ENCODE measurements at places on chromosomes 5 and 9.
A peak's percentile ranks its signal among the peaks of the same experiment; 100 is the strongest.

- peak; percentile 84 for DNase-seq
- peaks cover 72% of the 10 kb centered on the region for H3K27me3 ChIP-seq
- H3K27ac ChIP-seq, result peak overlapping the region; percentile 84
- H3K4me1 ChIP-seq, result peaks cover 34% of the 10 kb centered on the region
- H3K4me3 ChIP-seq, result peak overlapping the region; percentile 97
- no peaks in the 10 kb centered on the region for H3K36me3 ChIP-seq
These were observed 982 bp downstream of the EPB41L4A start for GRCh38 chr5:112417931-112418658.

DNA sequence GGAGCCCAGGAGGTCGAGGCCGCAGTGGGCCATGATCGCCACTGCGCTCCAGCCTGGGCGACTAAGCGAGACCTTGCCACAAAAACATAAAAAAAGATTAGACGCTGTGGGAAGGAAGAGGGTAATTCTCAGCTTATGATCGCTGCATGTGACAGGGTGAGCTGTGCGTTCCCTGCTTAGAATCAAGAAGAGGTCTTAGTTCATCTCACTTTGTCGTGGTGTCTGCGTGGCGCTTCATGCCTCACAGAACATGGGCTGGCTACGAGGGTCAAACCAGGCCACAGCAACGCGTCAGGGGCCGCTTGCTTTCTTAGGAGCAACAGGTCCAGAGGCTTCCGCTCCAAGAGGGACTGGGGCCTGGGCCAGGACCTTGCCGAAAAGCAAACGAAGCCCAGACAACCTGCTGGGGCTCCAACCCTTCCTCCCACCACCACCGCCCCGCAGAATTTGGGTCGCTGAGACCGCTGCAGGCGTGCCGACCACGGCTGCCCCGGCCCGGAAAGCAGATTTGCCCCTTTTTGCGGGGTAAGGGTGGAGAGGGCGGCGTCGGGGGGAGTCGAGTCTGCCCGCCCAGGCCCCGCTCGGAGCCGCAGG lies 10.0 kb upstream of the GRIN1 start:
- DNase-seq, result no peak
- H3K27ac ChIP-seq, result peak overlapping the region; percentile 85
- H3K27me3 ChIP-seq, result peaks cover 40% of the 10 kb centered on the region

GRCh38 chr9:135135171-135135928 lies 47.9 kb downstream of the OLFM1 start:
- H3K36me3 ChIP-seq, result no peaks in the 10 kb centered on the region
- no peak overlapping the region for H3K4me3 ChIP-seq
- peaks cover 32% of the 10 kb centered on the region for H3K27me3 ChIP-seq

- peak overlapping the region; percentile 22 for H3K27ac ChIP-seq
- no peaks in the 10 kb centered on the region for H3K27me3 ChIP-seq
- DNase-seq, result no peak
- no peaks in the 10 kb centered on the region for H3K4me1 ChIP-seq
- no peaks in the 10 kb centered on the region for H3K36me3 ChIP-seq
These were observed 62.1 kb upstream of the VLDLR start for GRCh38 chr9:2559192-2560152.

DNA sequence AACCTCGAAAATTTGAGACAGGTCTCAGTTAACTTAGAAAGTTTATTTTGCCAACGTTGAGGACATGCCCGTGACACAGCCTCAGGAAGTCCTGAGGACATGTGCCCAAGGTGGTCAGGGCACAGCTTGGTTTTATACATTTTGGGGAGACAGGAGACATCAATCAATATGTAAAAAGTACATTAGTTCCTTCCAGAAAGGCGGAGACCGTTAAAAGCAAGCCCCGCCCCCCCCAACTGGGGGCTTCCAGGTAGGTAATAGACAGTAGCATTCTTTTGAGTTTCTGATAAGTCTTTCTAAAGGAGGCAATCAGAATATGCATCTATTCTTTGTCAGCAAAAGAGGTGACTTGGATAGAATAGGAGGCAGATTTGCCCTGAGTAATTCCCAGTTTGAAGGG lies 599 bp upstream of the MOCS2 start:
- peak overlapping the region; percentile 89 for H3K27ac ChIP-seq
- no peak for DNase-seq
- H3K27me3 ChIP-seq, result no peaks in the 10 kb centered on the region

DNA sequence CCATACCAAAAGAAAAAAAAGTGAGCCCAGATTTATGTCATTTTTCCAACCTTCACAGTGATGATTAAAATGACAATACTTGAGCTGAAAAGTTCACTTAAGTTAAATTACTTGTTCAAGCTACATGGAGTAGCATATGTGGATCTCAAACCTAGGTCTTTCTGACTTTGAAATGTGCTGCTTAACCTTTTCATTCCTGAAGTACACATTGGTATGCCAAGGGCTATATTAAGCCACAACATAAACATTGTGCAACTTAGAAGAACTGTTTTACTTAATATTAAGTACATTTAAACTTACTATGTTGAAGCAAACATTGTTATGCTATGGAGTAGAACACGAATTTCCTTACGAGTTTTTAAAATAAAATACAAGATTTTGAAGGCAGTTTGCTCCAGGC lies 105.0 kb downstream of the GIN1 start:
- H3K27me3 ChIP-seq, result no peaks in the 10 kb centered on the region
- peaks cover 38% of the 10 kb centered on the region for H3K36me3 ChIP-seq
- H3K4me1 ChIP-seq, result no peaks in the 10 kb centered on the region
- H3K4me3 ChIP-seq, result no peak overlapping the region

DNA sequence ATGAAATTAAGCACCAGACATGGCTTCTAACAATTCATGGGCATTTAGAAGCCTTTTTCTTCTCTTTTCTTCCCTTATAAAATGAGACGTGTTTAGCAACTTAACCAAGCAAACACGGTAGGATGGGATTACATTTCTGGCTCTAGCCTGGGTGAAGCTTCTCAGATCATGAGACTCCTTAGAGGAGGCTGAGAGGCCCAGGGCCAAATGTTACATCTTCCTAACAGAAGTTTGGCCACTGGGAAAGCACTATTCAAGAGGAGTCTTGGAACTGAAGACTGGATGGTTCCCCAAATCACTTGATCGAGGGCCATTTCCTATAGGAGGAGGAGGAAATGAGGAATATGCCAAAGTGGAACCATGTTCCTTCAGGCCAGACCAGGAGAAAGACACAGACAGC lies 1.9 kb downstream of the GABRP start:
- H3K4me3 ChIP-seq, result no peak overlapping the region
- no peaks in the 10 kb centered on the region for H3K27me3 ChIP-seq
- no peaks in the 10 kb centered on the region for H3K36me3 ChIP-seq
- DNase-seq, result no peak
- no peaks in the 10 kb centered on the region for H3K4me1 ChIP-seq
- no peak overlapping the region for H3K27ac ChIP-seq

DNA sequence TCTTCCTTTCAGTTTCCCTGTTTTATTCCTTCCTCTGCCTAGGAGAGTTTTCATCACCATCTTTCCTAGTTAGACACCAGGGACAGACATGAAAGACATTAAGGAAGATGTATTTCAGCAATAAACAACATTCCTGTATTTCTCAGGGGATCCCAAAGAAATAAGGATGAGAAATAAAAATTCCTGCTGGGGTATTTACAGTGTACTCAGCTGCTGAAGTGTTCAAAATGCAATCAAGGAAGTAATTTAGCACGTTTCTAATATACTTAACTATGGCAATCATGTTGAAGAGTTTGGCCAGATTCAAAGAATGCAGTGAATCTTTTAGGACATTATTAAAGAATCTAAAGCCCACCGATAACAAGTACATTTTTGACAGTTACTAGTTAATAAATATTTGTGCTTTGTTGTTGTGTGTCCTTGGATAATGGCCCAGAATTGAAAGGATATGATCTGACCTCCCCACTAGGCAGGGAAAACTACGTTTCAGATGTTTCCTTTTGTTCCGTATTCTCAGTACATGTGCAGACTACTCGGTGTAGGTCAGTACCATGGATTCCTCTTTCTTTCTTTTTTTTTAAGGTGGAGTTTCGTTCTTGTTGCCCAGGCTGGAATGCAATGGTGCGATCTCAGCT lies 46.8 kb downstream of the INIP start:
- no peaks in the 10 kb centered on the region for H3K4me1 ChIP-seq
- no peaks in the 10 kb centered on the region for H3K36me3 ChIP-seq
- H3K27ac ChIP-seq, result no peak overlapping the region
- H3K27me3 ChIP-seq, result no peaks in the 10 kb centered on the region

DNA sequence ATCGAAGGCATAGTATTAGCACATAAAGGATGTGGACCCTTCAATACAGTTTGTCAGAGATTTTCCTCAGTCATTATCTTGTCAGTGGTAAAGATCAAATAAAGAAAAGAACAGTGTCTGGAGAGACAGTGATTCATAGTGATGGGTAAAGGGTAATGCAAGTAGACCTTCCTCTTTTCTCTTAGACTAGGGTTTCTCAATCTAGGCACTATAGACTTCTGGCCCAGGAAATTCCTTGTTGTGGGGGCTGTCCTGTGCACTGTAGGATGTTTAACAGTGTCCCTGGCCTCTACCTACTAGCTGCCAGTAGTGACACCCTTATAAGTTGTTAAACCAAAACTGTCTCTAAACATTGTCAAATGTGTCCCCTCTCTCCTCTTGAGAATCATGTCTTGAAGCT lies 6.9 kb downstream of the CAMK4 start:
- H3K4me3 ChIP-seq, result no peak overlapping the region
- DNase-seq, result no peak
- no peaks in the 10 kb centered on the region for H3K36me3 ChIP-seq
- H3K4me1 ChIP-seq, result peaks cover 15% of the 10 kb centered on the region

- no peak for DNase-seq
- no peak overlapping the region for H3K4me3 ChIP-seq
- H3K27ac ChIP-seq, result no peak overlapping the region
- H3K4me1 ChIP-seq, result no peaks in the 10 kb centered on the region
- no peaks in the 10 kb centered on the region for H3K27me3 ChIP-seq
- no peaks in the 10 kb centered on the region for H3K36me3 ChIP-seq
These were observed 121.0 kb upstream of the NR3C1 start for GRCh38 chr5:143524338-143524945.

GRCh38 chr9:101736717-101737116 lies 1.7 kb downstream of the GRIN3A start:
- H3K4me3 ChIP-seq, result no peak overlapping the region
- H3K27me3 ChIP-seq, result peaks cover 66% of the 10 kb centered on the region
- no peak overlapping the region for H3K27ac ChIP-seq
- peaks cover 20% of the 10 kb centered on the region for H3K4me1 ChIP-seq
- no peak for DNase-seq

GRCh38 chr9:111897601-111898137 lies 1.1 kb downstream of the UGCG start:
- H3K27me3 ChIP-seq, result no peaks in the 10 kb centered on the region
- no peak for DNase-seq
- no peaks in the 10 kb centered on the region for H3K36me3 ChIP-seq
- peak overlapping the region; percentile 78 for H3K27ac ChIP-seq

DNA sequence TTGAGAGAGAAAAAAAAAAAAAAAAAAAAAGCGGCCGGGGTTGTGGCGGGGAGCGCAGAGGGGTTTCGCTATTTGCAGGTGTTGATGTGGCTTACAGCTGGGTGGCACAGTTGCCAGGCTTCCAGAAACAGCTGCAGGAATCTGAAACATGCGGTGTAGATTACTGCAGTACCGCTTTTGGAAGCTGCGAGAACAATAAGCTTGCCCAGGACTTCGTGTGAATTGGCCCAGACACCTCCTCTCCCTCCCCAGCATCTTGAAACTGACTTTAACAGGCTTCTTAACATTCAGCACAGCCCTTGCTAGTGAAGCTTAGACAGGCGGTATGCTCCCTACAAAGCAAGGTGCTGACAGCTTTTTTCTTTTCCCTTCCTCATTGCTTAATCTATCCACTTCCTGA lies 104.0 kb downstream of the ATP10B start:
- H3K36me3 ChIP-seq, result no peaks in the 10 kb centered on the region
- no peaks in the 10 kb centered on the region for H3K27me3 ChIP-seq
- H3K27ac ChIP-seq, result no peak overlapping the region
- no peaks in the 10 kb centered on the region for H3K4me1 ChIP-seq

DNA sequence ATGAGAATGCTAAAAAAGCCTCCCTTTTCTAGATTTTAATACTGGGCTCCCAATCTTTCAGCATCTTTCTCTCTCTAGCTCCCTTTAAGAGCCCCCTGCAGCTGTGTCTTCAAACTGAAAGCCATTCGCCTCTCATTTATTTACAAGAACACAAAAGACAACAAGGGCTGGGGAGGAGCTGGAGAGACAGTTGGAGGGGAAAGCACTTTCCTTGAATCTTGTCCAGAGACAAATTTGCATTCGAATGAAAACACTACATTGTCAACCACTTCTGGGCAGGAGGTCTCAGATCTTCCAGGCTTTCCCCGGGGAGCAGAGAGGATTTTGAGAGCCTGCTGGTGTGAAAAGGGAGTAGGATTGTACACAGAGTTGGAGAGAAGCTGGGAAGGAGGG lies 518.3 kb downstream of the CTNND2 start:
- peak overlapping the region; percentile 65 for H3K4me3 ChIP-seq
- H3K27me3 ChIP-seq, result peaks cover 9% of the 10 kb centered on the region
- DNase-seq, result no peak
- H3K27ac ChIP-seq, result no peak overlapping the region
- H3K4me1 ChIP-seq, result peaks cover 3% of the 10 kb centered on the region

GRCh38 chr5:155040984-155041653 lies 27.6 kb downstream of the KIF4B start:
- H3K27me3 ChIP-seq, result no peaks in the 10 kb centered on the region
- DNase-seq, result no peak
- no peaks in the 10 kb centered on the region for H3K4me1 ChIP-seq
- H3K4me3 ChIP-seq, result no peak overlapping the region

GRCh38 chr5:157918811-157919742 lies 60.1 kb upstream of the CLINT1 start:
- no peak for DNase-seq
- H3K27me3 ChIP-seq, result no peaks in the 10 kb centered on the region
- H3K4me3 ChIP-seq, result no peak overlapping the region
- no peaks in the 10 kb centered on the region for H3K36me3 ChIP-seq

DNA sequence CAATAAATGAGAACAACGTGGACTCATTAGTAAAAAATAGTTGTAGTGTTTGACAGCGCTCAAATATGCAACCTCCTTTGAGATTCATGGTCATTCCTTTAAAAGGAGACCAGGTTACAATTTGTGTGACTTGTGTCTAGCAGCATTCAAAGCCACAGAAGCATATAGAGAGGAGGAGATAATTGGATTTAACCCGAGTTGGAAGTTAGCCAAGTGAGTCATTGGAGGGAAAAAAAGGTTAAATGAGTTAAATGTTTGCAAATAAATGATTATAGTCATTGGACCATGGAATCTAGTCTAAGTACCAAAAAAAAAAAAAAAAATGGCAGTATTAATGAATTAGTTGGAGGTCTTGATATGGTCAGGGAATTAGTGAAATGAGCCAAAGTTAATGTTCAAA lies 90.9 kb downstream of the ITGA1 start:
- no peak overlapping the region for H3K27ac ChIP-seq
- H3K4me3 ChIP-seq, result no peak overlapping the region
- no peaks in the 10 kb centered on the region for H3K27me3 ChIP-seq
- H3K36me3 ChIP-seq, result peaks cover 40% of the 10 kb centered on the region

- H3K4me1 ChIP-seq, result no peaks in the 10 kb centered on the region
- no peak overlapping the region for H3K4me3 ChIP-seq
- H3K27ac ChIP-seq, result no peak overlapping the region
- H3K36me3 ChIP-seq, result peaks cover 23% of the 10 kb centered on the region
These were observed 17.2 kb upstream of the MLANA start for GRCh38 chr9:5873439-5873838.

- H3K36me3 ChIP-seq, result no peaks in the 10 kb centered on the region
- no peak for DNase-seq
- no peak overlapping the region for H3K27ac ChIP-seq
- H3K4me3 ChIP-seq, result no peak overlapping the region
- no peaks in the 10 kb centered on the region for H3K27me3 ChIP-seq
These were observed 399.3 kb upstream of the CDH9 start for GRCh38 chr5:27437594-27438200.
